Left kidney (tissue), 8 donors: ENCODE measurements at places on chromosomes 2 and 18. TPM values are rescaled to one million over a fixed set of nuclear protein-coding genes. Genes with fewer than 3 reads are reported as not detected.

GALNT1 gene
- 73.8 TPM for polyA plus RNA-seq

APLF gene
- polyA plus RNA-seq, result 4.8 TPM

NEB gene
- 30.6 TPM for polyA plus RNA-seq

MC5R gene
- 0.22 TPM for polyA plus RNA-seq

PTPRM gene
- polyA plus RNA-seq, result 107 TPM

RNMT gene
- 66.0 TPM for polyA plus RNA-seq

TMEM131 gene
- 58.1 TPM for polyA plus RNA-seq
